GM12878 (cell line): ENCODE measurements at places on chromosomes 12 and 14.

GRCh38 chr12:14652483-14652882 lies 43.9 kb downstream of the GUCY2C start:
- no peak overlapping the region for H3K4me3 ChIP-seq
- no peaks in the 10 kb centered on the region for H3K36me3 ChIP-seq
- H3K27ac ChIP-seq = no peak overlapping the region
- no peaks in the 10 kb centered on the region for H3K4me1 ChIP-seq

- DNase-seq = no peak
- no peaks in the 10 kb centered on the region for H3K4me1 ChIP-seq
- H3K27ac ChIP-seq = no peak overlapping the region
- H3K36me3 ChIP-seq = no peaks in the 10 kb centered on the region
These were observed 32.3 kb downstream of the KCNK13 start for GRCh38 chr14:90093942-90094595.

DNA sequence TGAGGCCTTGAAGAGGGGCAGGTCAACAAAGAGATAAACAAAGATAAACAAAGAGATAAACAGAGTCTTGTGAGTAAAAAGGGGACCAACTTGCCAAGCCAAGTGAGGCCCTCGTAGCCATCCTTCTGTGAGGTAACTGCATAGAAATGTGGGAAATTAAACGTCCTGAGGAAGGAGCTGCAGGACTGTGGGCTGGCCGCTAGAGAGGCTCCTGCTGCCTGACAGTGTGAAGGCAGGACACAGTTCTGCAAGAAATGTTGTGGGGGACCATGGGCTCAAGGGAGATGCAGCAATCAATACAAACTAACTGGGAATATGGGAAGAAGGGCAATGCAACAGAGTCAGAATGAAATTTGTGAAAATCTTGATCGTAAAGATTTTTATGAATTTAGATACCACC lies 91.9 kb downstream of the SLC8A3 start:
- no peaks in the 10 kb centered on the region for H3K36me3 ChIP-seq
- H3K4me1 ChIP-seq = no peaks in the 10 kb centered on the region
- H3K27me3 ChIP-seq = peaks cover 8% of the 10 kb centered on the region
- no peak for DNase-seq
- H3K4me3 ChIP-seq = no peak overlapping the region

- H3K4me3 ChIP-seq = no peak overlapping the region
- DNase-seq = no peak
- H3K36me3 ChIP-seq = no peaks in the 10 kb centered on the region
- peaks cover 25% of the 10 kb centered on the region for H3K4me1 ChIP-seq
These were observed 16.0 kb upstream of the ENDOU start for GRCh38 chr12:47741340-47741703.

DNA sequence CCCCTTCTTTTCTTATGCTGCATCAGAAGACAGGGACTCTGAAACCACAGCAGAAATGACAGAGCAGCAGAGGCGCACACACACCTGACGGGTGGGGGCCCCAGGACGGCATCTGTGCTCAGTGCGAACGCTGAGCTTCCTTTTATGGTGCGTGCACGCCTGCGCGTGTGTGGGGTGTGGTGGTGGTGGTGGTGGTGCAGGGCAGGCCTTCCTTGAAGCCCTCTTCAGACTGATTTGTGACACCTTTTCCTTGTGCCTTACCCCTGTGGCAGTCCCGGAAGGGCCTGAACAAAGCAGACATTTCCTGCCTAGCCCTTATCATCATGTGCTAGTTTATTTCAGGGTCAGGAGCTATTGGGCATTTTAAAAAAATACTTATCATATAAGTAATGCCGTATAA lies 75.7 kb downstream of the TSPAN9 start:
- DNase-seq = no peak
- H3K4me1 ChIP-seq = no peaks in the 10 kb centered on the region
- H3K27me3 ChIP-seq = peaks cover 4% of the 10 kb centered on the region
- no peak overlapping the region for H3K4me3 ChIP-seq
- no peak overlapping the region for H3K27ac ChIP-seq
- no peaks in the 10 kb centered on the region for H3K36me3 ChIP-seq

GRCh38 chr12:107491856-107492255 lies 193.7 kb upstream of the PWP1 start:
- no peak overlapping the region for H3K27ac ChIP-seq
- no peak for DNase-seq
- no peaks in the 10 kb centered on the region for H3K36me3 ChIP-seq
- no peak overlapping the region for H3K4me3 ChIP-seq
- no peaks in the 10 kb centered on the region; the same call in 1 of the 2 replicates for H3K27me3 ChIP-seq

GRCh38 chr12:543114-543451 lies 83.3 kb downstream of the B4GALNT3 start:
- H3K4me3 ChIP-seq = no peak overlapping the region
- no peaks in the 10 kb centered on the region for H3K4me1 ChIP-seq

DNA sequence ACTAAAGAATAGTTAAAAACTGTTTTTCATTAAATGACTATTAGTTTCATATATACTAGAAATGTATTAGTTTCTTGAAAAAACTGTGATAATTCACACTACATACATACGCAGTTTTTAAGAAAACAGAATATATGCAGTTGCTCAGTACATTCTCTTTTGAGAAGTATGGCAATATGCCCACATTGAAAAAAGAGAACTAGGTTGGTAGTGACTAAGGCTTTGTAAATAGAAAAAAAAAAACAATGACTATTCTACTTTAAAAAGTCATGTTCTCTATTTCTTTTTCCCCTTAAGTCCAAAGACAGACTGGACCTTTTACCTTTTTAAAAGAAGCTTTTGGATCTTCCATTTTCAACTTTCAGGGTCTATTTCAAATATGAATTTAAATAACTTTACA lies 25.0 kb downstream of the SNX6 start:
- no peaks in the 10 kb centered on the region for H3K4me1 ChIP-seq
- H3K36me3 ChIP-seq = peaks cover 2% of the 10 kb centered on the region
- H3K27ac ChIP-seq = no peak overlapping the region
- DNase-seq = no peak
- no peaks in the 10 kb centered on the region for H3K27me3 ChIP-seq
- H3K4me3 ChIP-seq = no peak overlapping the region

DNA sequence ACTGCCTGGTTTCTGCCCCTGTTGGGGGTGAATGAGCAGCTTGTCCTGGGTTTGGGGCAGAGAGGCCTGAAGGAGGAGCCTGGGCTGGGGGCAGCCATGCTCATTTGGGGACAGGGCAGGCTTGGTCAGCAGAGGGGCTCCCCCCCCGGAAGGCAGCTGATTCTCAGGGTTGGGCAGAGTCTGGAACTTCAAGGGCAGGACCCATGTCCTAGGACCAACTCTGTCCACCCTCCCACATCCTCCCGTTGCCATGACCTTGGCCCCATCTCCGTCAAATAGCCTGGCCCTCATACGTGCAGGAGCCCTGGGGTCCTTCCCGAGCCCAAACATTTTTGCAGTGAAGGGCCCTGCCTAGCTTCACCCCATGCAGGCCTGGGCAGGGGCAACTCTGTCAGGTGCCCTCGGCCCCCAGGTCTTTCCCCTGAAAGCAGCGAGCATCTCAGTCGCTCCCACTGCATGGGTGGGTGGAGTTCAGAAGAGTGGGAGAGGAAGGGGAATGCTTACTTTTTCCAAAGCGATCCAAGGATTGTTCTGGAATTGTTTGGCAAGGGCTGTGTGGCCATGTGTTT lies 32.6 kb downstream of the TNFAIP2 start:
- no peaks in the 10 kb centered on the region for H3K36me3 ChIP-seq
- no peaks in the 10 kb centered on the region; the same call in 1 of the 2 replicates for H3K4me1 ChIP-seq
- H3K4me3 ChIP-seq = no peak overlapping the region
- no peak overlapping the region for H3K27ac ChIP-seq

GRCh38 chr12:92457458-92458180 lies 245.2 kb upstream of the PLEKHG7 start:
- peaks cover 26% of the 10 kb centered on the region for H3K4me1 ChIP-seq
- no peaks in the 10 kb centered on the region for H3K27me3 ChIP-seq
- DNase-seq = no peak
- H3K4me3 ChIP-seq = no peak overlapping the region

- H3K27me3 ChIP-seq = no peaks in the 10 kb centered on the region
- H3K27ac ChIP-seq = no peak overlapping the region
- H3K4me1 ChIP-seq = no peaks in the 10 kb centered on the region
- H3K36me3 ChIP-seq = no peaks in the 10 kb centered on the region
These were observed 66.5 kb upstream of the GALNT9 start for GRCh38 chr12:132395908-132396305.

GRCh38 chr12:6541371-6542165 lies 7.3 kb downstream of the GAPDH start:
- H3K36me3 ChIP-seq = peaks cover 24% of the 10 kb centered on the region
- H3K4me3 ChIP-seq = no peak overlapping the region
- H3K4me1 ChIP-seq = peaks cover 21% of the 10 kb centered on the region
- no peaks in the 10 kb centered on the region for H3K27me3 ChIP-seq
- H3K27ac ChIP-seq = no peak overlapping the region

DNA sequence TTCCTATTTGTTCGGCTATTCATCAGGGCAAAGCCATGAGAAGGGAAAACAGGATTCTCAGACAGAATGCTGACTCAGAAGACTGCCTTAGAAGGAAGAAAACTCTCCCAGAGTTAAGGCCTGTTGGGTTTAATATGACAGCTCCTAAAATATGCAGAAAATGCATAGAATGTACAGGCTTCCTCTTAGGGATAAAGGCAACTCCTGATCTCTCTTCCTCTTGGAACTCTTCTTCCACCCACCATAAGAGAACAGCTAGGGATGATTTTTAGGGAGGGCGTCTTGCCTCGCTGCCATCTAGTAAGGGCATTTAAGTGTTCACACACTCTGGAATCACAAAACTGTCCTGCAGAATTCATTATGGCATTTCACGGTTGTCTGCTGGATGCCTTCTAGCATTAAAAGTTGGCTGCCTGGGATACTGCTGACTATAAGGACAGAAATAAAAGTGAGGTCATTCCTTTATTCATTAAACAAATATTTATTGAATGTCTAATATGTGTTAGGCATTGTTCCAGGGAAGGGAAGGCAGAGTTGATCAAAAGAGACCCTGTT lies 73.7 kb downstream of the DCAF5 start:
- no peak overlapping the region for H3K27ac ChIP-seq
- no peaks in the 10 kb centered on the region; the same call in none of the 2 replicates for H3K36me3 ChIP-seq
- no peaks in the 10 kb centered on the region for H3K27me3 ChIP-seq

DNA sequence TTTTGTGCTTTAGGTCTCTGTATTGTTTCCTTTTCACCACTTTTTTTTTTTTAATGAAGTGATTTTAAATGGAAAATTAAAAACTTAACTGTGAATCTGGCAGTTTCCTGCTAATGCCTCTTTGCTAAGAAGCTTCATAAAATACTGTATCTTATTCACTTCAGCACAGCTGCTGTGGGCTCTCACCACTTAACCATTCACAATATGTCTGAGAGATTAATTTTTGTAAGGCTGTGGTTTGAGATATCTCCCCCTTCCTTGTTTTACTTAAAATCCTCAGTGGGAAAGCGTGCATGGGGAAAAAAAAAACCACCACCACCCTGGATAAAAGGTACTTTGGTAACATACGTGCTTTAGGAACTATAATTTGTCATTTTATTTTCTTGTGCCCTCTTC lies 115.9 kb downstream of the ETV6 start:
- H3K27me3 ChIP-seq = no peaks in the 10 kb centered on the region
- peaks cover 11% of the 10 kb centered on the region for H3K36me3 ChIP-seq
- H3K27ac ChIP-seq = peak overlapping the region; percentile 100
- DNase-seq = no peak
- H3K4me1 ChIP-seq = peaks cover 88% of the 10 kb centered on the region

GRCh38 chr14:32399920-32400319 lies 70.8 kb downstream of the AKAP6 start:
- no peak overlapping the region for H3K27ac ChIP-seq
- H3K36me3 ChIP-seq = no peaks in the 10 kb centered on the region
- peak; percentile 21 for DNase-seq
- no peaks in the 10 kb centered on the region for H3K4me1 ChIP-seq

DNA sequence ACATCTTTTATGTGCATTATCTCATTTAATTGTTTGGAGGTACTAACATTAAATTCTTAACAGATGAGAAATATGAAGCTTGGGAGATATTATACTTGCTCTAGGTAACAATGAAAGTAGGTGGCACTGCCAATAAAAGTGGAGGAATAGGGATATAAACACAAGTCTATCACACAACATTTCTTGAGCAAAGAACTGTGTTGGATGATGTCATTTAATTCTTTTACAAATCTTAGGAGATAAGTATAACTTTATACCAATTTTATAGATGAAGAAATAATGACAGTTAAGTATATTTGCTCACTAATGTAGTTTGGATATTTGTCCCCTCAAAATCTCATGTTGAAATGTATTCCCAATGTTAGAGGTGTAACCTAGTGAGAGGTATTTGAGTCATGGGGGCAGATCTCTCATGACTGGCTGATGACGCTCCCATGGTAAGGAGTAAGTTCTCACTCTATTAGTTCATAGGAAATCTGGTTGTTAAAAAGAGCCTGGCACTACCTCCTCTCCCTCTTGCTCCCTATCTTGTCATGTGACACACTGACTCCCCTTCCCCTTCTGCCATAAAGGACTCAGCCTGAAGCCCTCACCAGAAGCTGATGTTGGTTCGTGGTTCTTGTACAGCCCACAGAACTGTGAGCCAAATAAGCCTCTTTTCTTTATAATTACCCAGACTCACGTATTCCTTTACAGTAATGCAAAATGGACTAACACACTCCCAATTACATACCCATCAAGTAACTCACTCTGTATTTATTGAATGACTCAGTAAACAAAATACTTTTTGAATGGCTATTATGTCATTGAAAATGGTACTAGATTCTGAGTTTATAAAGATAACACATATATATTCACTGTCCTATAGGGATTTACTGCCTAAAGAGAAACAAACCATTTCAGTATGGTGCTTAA lies 146.8 kb upstream of the KITLG start:
- no peaks in the 10 kb centered on the region for H3K36me3 ChIP-seq
- no peaks in the 10 kb centered on the region for H3K27me3 ChIP-seq
- no peak overlapping the region for H3K27ac ChIP-seq
- H3K4me1 ChIP-seq = no peaks in the 10 kb centered on the region
- DNase-seq = no peak
- H3K4me3 ChIP-seq = no peak overlapping the region

- H3K36me3 ChIP-seq = no peaks in the 10 kb centered on the region
- H3K4me1 ChIP-seq = peaks cover 51% of the 10 kb centered on the region
- peak; percentile 55 for DNase-seq
- peak overlapping the region; percentile 91 for H3K27ac ChIP-seq
- H3K4me3 ChIP-seq = 0 out of 2 replicates have a peak overlapping the region, but pooled peaks have one; percentile 51
- no peaks in the 10 kb centered on the region for H3K27me3 ChIP-seq
These were observed 4.7 kb upstream of the PSMA6 start for GRCh38 chr14:35287431-35288013.

GRCh38 chr12:12557733-12558132 lies 4.9 kb downstream of the DUSP16 start:
- DNase-seq = no peak
- no peak overlapping the region for H3K27ac ChIP-seq
- H3K36me3 ChIP-seq = no peaks in the 10 kb centered on the region; the same call in none of the 2 replicates
- H3K4me3 ChIP-seq = no peak overlapping the region
- no peaks in the 10 kb centered on the region for H3K27me3 ChIP-seq

DNA sequence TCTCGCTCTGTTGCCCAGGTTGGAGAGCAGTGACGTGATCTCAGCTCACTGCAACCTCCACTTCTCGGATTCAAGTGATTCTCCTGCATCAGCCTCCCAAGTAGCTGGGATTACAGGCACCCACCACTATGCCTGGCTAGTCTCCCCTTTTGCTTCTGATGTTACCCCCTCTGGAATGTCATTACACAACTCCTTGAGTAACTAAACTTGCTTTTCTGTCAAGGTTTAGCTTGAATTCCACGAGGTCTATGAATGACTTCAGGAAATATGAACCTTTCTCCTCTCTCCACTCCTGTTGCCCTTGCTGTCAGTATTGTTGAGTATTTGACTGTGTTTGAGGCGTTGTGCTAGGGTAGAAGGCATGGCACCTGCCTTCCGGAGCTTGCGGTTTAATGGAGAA lies 16.8 kb upstream of the RTRAF start:
- no peak overlapping the region for H3K27ac ChIP-seq
- no peak overlapping the region for H3K4me3 ChIP-seq
- DNase-seq = no peak
- no peaks in the 10 kb centered on the region for H3K27me3 ChIP-seq
- H3K4me1 ChIP-seq = no peaks in the 10 kb centered on the region
